Nucleus accumbens (tissue), 56 donors: ENCODE measurements at places on chromosomes 6 and 20.

DNA sequence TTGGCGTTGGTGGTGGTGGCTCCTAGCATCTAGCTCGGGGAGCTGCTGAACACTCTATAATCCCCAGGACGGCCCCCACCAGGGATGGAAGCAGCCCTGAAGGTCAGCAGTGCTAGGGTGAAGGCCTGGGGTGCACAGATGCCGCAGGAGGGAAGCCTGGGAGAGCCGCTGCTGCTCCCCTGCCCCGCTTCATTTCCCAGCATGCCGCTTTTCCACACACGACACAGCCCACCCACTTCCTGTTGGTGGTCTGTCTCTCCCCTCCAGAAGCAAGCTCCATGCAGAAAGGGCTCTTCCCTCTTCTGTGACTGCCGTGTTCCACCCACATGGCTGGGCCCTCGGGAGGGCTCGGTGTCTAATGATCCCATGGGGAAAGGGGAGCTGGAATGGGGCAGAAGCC is 35.3 kb downstream of the GNAS-AS1 start:
- DNase-seq: no peak

DNA sequence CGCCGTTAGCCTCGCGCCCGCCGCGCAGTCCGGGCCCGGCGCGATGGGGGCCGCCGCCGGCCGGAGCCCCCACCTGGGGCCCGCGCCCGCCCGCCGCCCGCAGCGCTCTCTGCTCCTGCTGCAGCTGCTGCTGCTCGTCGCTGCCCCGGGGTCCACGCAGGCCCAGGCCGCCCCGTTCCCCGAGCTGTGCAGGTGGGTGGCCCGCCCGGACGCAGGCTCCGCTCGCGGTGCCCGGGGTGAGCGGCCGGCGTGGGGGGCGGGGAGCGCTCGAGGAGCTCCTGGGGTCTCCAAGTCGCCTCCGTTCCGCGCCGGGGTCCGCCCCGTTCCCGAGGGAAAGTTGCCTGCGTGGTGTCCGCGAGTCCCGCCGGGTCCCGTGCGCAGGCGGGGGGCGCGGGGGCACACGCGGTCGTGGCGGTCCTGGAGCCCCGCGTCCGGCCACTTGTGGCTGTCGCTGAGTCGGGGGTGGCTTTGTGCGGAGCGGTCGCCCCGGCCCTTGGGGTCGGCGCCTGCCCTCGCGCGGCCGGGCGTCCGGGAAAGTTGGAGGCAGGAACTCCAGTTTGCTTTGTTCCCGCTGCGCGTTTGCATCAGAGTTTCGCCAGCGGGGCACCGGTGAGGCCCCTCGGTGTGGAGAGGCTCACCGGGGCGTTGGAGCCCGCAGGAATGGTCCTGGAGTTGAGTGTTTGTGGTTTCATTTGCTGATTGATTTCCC is 476 bp downstream of the IGF2R start:
- peak; percentile 71 for DNase-seq

GRCh38 chr20:10113746-10114145 is 79.0 kb downstream of the ANKEF1 start:
- DNase-seq: no peak

DNA sequence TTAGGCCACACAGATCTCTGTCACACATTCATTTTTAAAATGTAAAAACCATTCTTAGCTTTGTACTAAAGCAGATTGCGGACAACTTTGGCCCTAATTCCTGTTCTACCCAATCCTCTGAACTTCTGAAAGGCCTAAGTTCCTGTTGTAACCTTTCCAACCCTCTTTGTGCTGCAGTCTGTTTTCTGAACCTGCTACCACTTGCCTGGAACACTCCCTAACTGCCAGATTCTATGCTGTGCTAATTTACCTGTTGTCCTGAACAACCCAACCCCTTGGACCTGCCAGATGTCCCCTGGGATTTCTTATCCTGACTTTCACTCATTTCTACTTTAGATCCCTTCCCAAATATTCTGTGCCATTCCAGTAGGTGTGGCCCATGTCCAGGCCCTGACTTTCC is 398.7 kb downstream of the ZFAND3 start:
- DNase-seq: no peak

- DNase-seq: no peak
Observed at GRCh38 chr6:145544041-145544440, 191.3 kb downstream of the EPM2A start.

DNA sequence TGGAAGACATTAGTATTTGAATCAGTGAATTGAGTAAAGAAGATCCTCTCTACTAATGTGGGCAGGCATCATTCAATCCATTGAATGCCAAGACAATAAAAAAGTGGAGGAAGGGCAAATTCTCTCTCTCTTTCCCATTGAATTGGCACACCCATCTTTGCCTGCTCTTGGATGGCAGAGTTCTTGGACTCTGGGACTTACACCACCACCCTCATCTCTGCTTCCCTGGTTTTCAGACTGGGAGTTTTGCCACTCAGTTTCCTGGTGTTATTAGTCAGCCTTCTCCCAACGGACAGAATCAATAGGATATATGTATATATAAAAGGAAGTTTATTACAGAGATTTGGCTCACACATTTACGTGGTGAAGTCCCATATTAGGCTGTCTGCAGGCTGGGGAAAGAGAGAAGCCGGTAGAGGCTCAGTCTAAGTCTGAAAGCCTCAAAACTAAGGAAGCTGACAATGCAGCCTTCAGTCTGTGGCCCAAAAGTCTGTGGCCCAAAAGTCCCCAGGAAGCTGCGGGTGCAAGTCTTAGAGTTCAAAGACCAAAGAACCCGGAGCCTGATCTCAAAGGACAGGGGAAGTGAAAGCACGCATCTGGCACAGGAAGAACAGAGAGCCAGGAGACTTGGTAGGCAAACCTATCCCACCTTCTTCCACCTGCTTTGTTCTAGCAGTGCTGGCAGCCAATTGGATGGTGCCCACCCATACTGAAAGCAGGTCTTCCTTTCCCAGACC is 64.4 kb downstream of the SMPDL3A start:
- DNase-seq: no peak

DNA sequence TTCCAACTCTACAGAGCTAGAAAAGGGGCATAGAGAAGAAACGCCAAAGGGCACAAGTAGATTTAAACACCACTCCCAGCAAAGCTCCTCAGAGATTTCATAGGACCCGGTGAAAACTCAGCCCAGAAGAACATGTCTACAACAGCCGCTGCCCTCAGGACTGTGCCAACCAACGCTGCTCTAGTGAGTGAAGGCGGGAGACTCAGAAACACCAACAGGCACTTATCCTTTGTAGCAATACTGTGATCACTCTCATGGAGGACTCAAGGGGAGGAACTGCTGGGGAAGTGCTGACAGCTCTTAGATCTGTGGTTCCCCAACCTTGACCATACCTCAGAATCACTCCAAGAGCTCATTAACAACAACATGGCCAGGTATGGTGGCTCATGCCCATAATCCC is 39.5 kb downstream of the STAU1 start:
- DNase-seq: no peak

GRCh38 chr6:75791881-75792280 is 42.8 kb downstream of the MYO6 start:
- no peak for DNase-seq
